ENCODE measurements at places on chromosomes 13 and 19. TPM values are rescaled to one million over a fixed set of nuclear protein-coding genes. Genes with fewer than 3 reads are reported as not detected.

DNA sequence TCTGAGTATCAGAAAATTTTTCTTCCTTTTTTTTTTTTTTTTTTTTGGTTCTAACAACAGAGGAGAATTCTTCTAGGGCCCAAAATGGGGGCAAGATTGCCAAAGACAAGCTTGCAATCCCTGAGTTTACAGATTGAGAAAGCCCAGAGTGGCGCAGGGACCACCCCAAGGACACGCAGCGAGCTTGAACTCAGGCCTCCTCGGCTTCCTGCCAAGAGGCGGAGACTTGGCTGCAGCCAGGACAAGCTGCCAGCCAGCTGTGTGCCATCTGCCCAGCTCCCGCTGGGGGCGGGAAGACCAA, 506 bp upstream of the MRPL34 start:
- DNase-seq: no peak

GRCh38 chr13:33629605-33630360, 188.2 kb upstream of the RFC3 start:
- DNase-seq: no peak

Gene DUS3L
- total RNA-seq: 27.1 TPM

GRCh38 chr13:47764817-47765216, 236.3 kb downstream of the SUCLA2 start:
- no peak for DNase-seq

DNA sequence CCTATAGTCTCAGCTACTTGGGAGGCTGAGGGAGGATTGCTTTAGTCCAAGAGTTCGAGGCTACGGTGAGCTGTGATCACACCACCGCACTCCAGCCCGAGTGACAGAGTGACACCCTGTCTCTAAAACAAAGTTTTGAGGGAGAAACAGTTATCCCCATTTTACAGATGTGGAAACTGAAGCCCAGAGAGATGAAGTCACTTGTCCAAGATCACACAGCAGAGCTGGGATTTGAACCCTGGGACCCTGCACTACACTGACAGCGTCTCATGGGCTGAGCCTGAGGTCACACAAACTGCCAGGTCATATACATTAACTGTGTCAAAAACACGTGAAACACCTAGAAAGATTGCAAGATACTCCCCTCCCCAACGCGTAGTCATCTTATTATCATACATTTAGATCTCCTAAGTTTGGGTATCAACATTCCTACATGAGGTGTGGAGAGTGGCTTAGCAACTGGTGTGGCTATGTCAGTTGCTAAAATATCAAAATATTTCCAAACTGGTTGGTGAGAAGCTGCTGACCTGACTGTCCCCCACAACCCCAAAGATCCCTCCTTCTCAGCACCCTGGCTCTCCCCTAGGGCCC, 8.2 kb downstream of the FCGBP start:
- DNase-seq: no peak

- no peak for DNase-seq
These were observed 5.4 kb downstream of the IGSF23 start for GRCh38 chr19:44618640-44619357.

Gene LRRC8E
- total RNA-seq: 3.8 TPM

Gene EBPL
- 37.0 TPM for total RNA-seq

DNA sequence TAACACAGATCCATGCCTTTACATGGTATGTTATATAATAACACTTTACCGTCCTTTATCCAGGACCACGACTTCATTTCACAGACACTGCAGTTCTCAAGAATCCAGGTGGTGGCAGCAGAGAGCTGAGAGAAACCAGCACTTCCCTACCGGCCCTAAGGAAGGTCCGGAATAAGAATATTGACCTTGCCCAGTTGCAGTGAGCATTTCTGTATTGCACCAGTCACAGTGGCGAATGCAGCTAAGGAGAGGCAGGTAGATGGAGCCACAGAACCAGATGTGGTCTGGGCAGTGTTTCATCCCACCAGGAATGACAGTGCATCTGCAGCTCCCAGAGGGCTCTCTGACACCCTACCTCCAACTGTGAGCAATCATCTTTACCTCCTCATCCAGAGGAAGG, 44.6 kb downstream of the ZNF787 start:
- DNase-seq: peak; percentile 80

Gene LIM2
- total RNA-seq: not detected

Gene CNFN
- total RNA-seq: 1.6 TPM

GRCh38 chr13:69264362-69265334, 843.0 kb upstream of the ATXN8OS start:
- DNase-seq: no peak

Gene FFAR1
- total RNA-seq: not detected

- DNase-seq: no peak
These were observed 2.3 kb upstream of the ZNF837 start for GRCh38 chr19:58382997-58383603.

- no peak for DNase-seq
These were observed 707.8 kb upstream of the PCDH20 start for GRCh38 chr13:62123409-62123808.

- no peak for DNase-seq
These were observed 1193.1 kb upstream of the MIR17HG start for GRCh38 chr13:90154311-90154960.

GRCh38 chr19:16359964-16360363, 35.3 kb downstream of the KLF2 start:
- DNase-seq: no peak

GRCh38 chr13:71589032-71589431, 278.0 kb downstream of the DACH1 start:
- no peak for DNase-seq

DNA sequence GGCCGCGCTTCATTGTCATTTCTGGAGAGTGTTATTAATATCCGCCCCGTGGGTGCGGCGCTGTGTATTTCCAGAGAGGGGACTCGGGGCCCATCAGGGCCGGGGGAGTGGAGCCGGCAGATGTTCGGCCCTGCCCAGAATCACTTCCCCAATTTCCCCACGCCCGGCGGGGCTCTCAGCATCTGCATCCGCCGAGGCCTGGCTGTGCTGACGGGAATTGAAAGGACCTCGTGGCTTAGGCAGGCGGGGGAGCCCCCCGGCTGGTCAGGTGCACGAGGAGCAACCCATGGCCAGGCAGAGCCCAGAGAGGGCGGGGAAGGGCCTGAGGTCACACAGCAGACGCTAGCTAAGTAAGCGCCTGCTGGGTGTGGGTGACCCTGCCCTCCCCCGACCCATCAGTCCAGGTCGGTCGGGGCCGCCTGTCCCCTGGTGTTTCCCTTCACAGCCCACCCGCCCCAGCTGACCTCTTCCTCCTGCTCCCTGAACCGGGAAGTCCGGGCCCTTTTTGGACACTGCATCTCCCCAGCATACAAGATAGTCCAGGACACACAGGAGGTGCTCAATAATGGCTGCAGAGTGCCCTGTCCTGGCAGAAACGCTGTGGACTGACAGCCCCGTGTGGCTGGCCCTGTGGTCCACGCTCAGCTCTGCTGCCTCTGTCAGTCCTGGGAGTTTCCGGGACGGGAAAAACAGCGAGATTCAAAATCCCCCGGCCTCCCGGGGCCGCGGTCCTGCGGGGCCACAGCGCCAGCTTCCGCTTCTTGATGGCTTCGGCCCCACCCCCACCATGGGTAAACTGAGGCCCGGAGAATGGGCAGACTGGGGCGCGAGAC, 22.1 kb downstream of the ARID3A start:
- DNase-seq: no peak

- DNase-seq: peak; percentile 71
These were observed 57.1 kb downstream of the ALOX5AP start for GRCh38 chr13:30792285-30793000.

DNA sequence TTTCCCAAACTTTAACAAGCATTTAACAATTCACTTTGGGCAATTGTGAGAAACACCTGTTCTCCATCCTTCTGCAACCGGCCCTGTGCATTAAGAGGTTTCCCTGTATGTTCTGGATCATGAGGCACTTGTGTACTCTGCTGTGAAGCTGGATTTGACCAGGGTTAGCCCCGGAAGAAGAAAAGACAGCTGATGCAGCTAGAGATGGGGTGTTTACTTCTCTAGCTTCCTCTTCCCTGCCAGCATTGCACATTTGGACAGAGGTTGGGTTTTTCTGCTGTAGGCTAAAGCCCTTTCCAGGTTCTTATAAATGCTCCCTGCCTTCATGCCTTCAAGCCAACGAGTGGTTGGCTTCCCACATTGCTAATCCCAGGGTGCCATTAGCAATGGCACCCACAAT, 20.9 kb downstream of the MBD3L2B start:
- DNase-seq: no peak

Gene PRSS57
- total RNA-seq: 0.82 TPM

DNA sequence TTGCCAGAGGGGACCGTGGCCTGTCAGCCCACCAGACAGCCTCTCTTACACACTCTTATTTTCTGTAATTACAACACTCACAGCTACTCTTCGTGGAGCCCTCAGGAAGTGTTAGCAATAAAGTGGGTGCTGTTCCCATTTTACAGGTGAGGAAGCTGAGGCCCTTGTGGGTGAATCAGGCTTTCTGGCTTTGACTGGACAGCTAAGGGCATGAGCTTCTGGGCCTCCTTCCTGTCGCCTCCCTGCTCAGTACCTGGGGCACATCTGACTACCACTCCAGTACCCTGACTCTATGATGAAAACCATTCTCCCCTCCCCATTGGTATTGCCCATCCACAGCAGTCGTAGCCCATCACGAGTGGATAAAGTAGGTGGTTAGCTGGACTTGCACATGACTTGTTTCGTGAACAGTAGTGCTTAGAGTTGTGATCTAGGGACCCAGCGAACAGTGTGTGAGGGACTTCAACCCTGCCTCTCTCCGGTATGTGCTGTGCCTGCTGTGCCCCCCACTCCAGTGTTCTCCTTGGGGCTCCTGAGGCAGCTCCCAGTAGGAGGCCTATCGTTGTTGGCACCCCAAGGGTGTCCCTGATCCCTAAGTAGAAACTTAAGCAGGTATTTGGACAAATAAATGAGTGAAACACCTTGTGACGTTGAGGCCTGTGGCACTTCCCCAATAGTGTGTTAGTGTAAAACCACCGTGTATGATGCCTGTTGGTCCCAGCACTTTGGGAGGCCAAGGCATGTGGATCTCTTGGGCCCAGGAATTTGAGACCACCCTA, 38.6 kb downstream of the GATAD2A start:
- DNase-seq: no peak

Gene EXOSC5
- total RNA-seq: 18.2 TPM

Gene FXYD1
- 44.2 TPM for total RNA-seq

GRCh38 chr13:100818711-100819110, 144.1 kb upstream of the TMTC4 start:
- DNase-seq: peak; percentile 29

Gene KIR2DL4
- not detected for total RNA-seq

Gene ZNF285
- total RNA-seq: 6.6 TPM

Gene CYP4F22
- not detected for total RNA-seq

DNA sequence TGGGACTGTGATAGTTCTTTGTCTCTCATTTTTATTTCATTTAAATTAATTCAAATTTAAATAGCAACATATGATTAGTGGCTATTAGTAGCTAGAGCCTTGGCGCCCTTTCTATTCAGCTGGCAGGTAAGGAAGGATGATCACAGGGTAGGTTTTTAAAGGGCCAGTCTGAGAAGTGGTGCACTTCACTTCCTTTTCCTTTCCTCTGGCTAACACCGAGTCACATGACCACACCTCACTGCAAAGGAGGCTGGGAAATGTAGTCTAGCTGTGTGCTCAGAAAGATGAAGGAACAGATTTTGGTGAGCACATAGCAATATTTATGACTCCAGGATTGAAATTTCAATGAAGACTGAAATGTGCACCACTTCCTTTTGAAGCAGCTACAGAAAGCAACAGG, 128.7 kb downstream of the TSHZ3 start:
- DNase-seq: no peak

Gene CEBPA
- 14.6 TPM for total RNA-seq

DNA sequence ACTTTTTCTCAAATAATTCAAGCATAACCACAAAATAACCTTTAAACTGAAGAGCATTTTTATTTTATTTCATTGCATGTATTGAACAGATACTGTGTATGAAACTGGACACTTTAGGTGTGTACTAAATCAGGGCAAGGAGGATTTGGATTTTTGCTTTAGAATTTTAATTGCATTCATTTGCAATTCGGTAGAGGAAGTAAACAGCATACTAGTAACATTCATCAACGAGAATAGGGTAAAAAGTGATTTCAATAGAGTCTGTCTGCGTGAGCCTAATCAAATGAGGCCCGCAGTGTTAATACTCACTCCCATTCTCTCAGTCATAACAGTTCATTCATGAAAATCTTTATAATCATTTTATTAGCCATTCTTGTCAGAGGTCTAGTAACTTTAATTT, 200.2 kb downstream of the SPRY2 start:
- no peak for DNase-seq

DNA sequence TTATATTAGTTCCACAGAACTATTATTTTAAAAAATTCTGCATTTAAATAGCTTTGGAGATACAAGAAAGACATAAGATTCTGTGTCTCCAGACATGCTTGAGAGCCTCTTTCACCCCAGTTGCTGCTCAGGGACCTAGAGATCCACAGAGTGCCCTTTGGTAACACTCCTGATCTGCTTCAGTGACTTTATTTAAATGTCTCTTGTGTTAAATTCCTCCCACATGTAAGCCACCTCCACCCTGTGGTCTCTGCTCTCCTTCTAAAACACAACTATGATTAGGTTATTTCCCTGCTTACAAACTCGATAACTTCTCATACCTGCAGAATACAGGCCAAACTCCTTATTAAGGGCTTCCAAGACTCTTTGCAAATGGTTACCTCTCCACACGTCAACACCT, 141.0 kb downstream of the RFC3 start:
- DNase-seq: no peak

- no peak for DNase-seq
These were observed 16.4 kb downstream of the PLEKHF1 start for GRCh38 chr19:29681422-29682235.

Gene SERTAD3
- 42.3 TPM for total RNA-seq

Gene CPAMD8
- 6.2 TPM for total RNA-seq

GRCh38 chr19:2574971-2575630, 99.2 kb downstream of the GADD45B start:
- DNase-seq: no peak

Gene DACT3
- total RNA-seq: 11.5 TPM

Gene ADGRE2
- total RNA-seq: 0.31 TPM

- no peak for DNase-seq
These were observed 14.0 kb upstream of the NAA16 start for GRCh38 chr13:41296879-41297646.

DNA sequence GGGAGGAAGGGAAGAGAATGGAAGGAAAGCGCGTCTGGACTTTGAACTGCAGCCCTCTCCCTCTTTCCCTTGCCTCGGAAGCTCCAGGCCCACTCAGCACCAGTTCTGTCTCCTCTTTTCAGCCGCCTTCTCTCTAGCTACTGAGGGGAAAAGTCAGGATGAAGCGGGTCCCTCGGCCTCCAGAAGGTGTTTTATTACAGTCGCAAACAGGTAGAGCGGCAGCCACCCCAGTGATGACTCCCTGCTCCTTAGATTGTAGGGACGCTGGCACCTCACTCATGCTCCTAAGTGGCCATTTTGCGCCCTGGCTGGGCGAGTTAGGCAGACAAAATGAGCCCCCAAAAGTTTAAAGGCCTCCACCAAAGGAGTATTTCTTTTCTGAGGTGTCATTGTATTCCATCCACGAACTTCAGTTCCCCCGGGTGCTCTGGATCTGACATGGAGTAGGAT, 954 bp upstream of the STK24 start:
- no peak for DNase-seq

Gene BEST2
- not detected for total RNA-seq

Gene CTU1
- total RNA-seq: 6.1 TPM

Data from tongue (tissue), 3 donors.